Common myeloid progenitor, CD34-positive (primary cell): ENCODE measurements at places on chromosomes 11 and 22.

DNA sequence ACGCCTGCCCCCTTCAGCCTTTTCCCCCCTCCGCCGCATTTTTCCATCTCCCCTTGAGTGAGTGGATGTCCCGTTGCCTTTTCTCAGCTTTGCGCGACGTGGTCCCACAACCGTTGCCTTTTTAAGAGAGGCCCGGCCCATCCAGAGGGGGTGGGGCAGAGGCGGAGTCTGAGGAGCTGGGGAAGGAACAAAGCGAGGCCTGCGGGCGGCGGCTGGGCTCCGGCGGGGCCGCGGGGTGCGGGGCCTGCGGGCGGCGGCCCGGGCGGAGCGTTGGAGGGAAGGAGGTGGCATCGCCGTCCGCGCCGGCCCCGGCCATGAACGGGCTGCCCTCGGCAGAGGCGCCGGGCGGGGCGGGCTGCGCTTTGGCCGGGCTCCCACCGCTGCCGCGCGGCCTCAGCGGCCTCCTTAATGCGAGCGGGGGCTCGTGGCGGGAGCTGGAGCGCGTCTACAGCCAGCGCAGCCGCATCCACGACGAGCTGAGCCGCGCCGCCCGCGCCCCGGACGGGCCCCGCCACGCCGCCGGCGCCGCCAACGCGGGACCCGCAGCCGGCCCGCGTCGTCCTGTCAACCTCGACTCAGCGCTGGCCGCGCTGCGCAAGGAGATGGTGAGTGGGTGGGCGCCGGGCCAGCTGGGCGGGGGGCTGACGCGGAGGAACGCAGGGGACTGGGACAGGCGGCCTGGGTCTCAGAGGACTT, at the start of gene FAM89B:
FAM89B (plus strand) TSS at position 183 of the 696 bp plus-strand sequence; CDS start at position 315, 132 bp downstream.
- DNase-seq, result peak; percentile 92

DNA sequence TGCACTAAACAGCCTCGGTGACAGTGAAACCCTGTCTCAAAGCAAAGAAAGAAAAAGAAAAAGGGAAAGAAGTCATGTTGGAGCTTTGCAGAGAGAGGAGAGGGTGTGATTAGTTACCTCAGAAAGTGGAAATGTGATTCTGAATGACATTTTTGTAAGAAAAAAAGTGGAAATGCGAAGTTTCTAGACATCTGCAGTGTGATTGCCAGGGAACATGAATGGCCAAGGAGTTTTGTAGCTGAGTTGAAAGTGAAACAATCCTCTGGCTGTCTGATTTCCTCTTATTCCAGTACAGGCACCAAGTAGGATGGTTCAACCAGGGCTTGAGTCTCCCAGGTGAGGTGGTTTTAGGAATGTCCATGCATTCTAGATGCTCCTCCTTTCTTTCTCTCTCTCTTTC, 17.8 kb upstream of the SYVN1 start:
- DNase-seq, result peak; percentile 67

DNA sequence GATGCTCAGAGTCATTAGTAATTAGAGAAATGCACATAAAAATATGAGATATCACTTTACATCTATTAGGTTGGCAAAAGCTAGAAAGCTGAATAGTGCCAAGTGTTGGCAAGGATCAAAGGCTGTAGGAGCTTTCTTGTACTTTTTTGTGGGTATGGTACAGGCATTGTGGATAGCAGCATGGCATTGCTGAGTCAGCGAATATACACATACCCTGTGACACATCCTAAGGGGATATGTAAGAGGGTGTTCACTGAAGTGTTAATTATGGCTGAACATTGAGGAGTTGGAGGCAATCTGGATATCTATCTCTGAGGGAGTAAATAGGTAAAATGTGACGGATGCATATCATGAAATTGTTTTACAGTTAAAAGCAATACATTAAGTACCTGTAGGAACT, 27.0 kb upstream of the IL18BP start:
- DNase-seq, result no peak

GRCh38 chr11:3893311-3893710, 37.8 kb downstream of the STIM1 start:
- no peak for DNase-seq

GRCh38 chr11:133832096-133832990, 13.0 kb downstream of the SPATA19 start:
- peak; percentile 40 for DNase-seq

DNA sequence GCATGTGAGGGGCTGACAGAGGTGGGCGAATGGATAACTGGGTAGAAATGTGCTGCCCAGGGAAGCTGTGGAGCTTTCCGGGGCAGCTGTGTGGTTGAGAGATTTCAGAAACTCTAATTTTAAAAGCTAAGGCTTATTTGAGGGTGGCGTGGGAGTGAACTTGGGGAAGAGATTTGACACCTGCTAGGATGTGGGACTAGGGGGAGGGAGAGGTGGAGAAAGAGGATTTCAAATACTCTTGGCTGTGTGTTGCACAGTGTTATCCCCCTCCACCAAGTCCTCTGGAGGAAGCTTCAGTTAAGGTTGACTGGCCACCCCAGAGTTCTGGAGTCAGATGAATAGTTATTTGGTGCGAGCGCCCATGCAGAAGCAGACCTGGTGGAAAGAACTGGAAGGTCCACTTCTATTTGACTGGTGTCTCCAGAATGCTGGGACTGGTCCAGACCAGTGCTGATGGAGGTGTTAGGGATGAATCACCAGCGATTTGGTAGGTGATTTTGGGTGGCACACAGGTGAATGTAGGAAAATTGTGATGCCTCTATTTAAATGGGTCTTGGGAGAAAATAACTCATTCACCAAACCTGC, 72.8 kb upstream of the ALX4 start:
- DNase-seq, result no peak

- DNase-seq, result no peak
Observed at GRCh38 chr11:124812876-124813275, 12.7 kb upstream of the MSANTD2 start.

DNA sequence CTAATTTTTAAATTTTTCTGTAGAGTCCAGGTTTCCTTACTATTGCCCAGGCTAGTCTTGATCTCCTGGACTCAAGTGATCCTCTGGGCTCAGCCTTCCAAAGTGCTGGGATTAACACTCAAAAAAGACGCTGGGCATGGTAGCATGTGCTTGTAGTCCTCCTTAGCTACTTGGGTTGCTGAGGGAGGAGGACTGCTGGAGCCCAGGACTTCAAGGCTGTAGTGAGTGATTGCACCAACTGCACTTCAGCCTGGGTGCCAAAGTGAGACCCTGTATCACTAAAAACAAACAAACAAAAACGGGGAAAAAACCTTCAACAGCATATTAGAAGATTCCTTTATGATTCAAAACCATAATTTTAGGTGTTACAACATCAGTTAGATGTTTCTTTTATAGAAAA, 44.6 kb downstream of the RSF1 start:
- no peak for DNase-seq

GRCh38 chr11:92902417-92902816, 67.0 kb upstream of the MTNR1B start:
- DNase-seq, result no peak

- DNase-seq, result peak; percentile 57
Observed at GRCh38 chr11:118437208-118438125, 1.2 kb downstream of the KMT2A start.

DNA sequence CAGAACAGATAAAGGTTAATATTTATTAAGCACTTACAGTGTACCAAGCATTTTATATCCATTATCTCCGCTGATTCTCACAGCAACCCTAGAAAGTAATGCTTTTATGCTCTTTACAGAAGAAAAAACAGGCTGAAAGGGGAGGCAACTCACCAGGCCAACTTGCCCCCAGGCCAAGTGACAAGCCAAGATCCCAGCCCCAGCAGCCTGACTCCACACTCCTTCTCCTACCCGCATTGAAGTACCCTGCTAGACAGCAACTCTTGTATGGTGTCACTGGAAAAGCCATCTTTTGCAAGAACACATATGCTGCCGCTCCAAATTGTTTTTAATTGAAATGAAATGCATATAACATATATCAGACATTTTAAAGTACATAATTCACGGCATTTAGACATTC, 25.6 kb downstream of the SMCO4 start:
- no peak for DNase-seq

GRCh38 chr11:2435288-2436012, 8.9 kb downstream of the TRPM5 start:
- no peak for DNase-seq

DNA sequence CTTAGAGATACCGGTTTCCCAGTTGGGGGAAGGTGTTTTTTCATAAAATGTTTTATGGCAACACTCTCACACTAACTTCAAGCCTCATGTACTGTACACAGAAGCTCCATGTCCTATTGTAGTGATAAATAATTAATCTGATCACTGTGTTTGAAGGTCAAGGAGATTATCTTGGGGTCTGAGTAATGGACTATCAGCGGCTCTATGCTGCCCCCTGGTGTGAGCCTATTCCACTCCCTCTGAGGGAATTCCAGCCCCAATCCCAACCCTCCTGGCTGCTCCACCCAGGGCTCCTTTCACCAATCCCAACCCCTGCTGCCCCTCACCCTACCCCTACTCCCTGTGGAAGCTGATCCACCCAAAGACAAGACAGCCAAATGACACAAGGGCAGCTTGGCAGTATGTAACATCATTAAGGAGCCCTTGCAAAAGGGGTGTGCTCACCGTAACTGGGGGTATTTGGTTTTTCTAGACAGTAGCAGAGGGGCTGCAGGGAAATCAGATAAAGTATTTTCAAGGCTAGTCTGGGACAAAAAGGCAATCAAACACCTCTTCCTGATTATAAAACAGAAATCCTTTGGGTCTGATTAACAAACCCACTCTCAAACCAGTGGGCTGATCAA, 22.3 kb downstream of the HPS4 start:
- DNase-seq, result peak; percentile 30

DNA sequence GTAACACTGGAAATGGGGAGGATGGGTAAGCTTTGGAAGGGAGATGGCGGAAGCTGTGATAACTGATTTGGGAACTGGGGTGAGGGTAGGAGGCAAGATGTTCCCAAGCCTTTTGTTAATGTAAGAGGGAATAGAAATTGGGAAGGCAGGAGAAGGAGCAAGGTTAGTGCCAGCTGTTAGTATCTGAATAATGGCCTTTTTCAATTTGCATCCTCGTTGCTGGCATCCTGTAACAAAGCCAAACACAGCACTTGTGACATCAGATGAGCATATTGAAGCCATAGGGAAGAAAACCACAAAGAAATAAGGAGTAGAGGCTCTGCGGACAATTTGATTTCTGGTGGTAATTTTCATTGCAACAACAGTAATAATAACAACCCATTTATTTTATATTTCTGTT, 70.9 kb upstream of the CLMP start:
- no peak for DNase-seq

DNA sequence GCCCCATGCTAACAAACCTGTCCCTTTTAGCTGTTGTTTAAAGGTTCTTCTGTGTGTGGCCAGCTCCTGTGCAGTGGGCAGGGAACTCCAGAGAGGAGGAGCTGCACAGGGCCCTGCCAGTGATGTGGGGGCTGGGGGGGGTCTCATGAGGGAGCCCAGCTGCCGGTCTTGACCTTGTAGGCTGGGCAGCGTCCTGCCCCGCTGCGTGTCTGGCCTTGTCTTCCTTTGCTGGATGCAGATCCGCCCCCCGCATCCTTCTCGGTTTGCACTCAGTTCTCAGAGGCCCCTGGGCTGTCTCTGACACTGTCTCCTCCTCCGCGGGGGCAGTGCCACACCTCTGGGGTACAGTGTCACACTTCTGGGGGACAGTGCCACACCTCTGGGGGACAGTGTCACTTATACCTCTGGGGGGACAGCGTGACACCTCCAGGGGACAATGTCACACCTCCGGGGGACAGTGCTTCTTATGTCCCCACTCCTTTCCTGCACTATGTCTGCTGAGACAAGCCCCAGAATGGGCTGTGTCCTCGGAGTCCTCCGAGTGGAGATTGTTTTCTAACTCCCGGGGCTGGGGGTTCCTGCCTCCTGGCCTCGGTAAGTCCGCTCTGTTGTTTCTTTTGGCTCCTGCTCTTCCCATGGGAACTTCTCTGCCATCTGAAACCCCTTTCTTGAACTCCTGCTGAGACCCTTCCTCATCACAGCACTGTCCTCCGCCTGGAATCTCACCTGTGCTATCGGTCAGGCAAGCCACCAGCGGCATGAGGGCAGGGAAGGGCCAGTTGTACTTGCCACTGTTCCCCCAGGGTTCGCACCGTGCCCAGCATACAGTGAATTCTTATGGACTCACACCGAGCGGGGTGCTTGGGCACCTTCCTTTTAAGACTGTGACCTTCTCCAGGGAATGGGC, 788.3 kb downstream of the TBC1D22A start:
- DNase-seq, result no peak

GRCh38 chr11:20594274-20595061, 4.9 kb upstream of the SLC6A5 start:
- DNase-seq, result no peak

DNA sequence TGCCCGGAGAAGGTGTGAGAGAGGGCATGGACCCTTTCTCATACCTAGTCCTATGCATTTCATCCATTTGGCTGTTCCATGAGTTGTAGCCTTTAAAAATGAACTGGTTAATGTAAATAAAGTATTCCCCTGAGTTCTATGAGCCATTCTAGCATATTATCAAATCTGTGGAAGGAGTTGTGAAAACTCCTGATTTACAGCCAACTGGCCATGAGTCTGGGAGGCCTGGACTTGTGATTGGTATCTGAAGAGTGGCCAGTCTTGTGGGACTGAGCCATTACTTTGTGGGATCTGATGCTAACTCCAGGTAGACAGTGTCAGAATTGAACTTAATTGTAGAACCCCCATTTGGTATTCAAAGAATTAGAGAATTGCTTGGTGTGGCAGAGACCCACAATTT, 48.4 kb downstream of the FAM118A start:
- DNase-seq, result no peak

GRCh38 chr22:43666457-43666856, 145.6 kb downstream of the EFCAB6 start:
- DNase-seq, result no peak

GRCh38 chr11:910044-910588, 494 bp downstream of the CHID1 start:
- DNase-seq, result no peak

GRCh38 chr11:96092511-96092910, 168.6 kb upstream of the MTMR2 start:
- no peak for DNase-seq

DNA sequence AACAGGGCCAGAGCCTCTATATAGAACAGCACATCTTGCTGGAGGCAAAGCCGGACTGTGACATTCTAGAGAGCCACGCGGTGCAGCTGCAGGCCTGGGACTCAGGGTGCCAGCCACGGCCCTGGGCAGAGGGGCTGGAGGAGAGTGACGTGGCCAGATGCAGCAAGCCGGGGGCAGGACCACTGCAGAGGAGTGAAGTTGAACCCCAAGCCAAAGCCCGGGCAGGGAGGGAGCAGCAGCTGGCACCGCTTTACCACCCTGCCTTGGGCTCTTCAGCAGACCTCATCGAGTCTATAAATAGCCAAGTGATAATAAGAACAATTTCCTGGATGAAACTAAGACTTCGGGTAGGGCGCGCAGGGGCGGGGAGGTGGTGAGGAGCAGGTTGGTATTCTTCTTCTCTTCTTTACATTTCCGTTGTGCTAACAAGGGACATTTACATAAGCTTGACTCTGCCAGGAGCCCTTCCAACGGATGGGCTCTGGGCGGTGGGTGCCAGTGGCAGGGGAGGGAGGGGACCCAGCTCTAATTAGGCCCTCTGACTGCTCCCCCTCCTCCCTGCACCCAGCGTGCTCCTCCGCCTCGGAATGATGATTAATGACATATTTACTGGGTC, 110.2 kb downstream of the ST3GAL4 start:
- peak; percentile 49 for DNase-seq
